ENCODE measurements at places on chromosomes 4 and X.
A peak's percentile ranks its signal among the peaks of the same experiment; 100 is the strongest.

DNA sequence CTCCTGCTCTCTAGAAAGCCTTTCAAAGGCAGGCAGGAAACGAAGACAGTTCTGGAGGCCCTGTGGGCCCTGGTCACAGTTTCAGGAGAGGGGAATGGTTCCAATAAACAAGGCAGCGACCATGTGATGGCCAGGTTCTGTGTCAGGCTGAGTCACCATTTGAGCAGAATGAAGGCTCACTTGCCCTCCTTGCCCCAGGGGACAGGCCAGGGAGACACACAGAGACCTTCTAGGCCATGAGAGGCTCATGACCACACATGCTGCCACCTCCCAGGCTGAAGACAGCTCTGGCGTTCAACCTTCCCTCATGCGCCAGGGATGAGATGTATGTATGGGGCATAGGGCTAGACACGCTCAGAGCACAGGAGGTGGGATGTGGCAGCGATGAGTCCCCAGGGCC is 22.9 kb upstream of the TRIM2 start:
- DNase-seq, result no peak

DNA sequence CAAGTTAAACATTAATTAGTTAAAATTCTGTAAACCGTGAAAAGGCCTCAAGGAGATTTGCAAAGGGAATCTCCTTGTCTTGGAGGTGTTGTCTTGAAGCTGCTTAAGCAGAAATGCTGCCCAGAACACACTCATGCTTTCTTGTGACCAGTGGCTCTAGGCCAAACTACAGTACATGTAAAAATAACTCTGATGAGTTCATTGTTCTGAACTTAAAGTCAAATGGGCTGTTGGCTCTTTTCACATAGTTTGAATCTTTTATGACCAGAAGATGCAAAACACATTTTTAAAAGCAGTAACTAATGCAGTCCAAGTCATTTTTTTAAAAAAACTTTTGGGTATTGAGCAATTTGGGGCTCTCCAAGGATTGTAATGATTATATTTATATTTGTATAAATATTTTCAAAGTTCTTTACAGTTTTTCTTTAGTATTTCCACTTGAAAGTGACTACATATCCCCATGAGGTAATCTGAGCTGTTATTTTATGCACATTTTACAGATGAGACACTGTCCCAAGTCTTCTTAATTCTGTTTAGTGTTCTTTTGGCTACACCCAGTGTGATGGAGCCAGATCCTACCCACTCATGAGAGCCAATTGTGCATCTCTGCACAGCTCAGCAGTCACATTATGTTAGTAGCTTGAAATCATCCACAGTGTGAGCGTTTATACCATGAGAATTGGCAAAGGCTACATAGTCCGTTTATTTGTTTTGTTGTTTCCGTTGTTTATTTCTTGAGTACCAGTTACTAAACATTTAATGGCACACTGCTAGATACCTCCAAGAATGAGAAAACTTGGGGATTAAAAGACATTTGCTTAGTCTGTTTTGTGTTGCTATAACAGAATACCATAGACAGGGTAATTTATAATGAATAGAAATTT is 112.8 kb upstream of the ATXN3L start:
- peak; percentile 49 for DNase-seq

DNA sequence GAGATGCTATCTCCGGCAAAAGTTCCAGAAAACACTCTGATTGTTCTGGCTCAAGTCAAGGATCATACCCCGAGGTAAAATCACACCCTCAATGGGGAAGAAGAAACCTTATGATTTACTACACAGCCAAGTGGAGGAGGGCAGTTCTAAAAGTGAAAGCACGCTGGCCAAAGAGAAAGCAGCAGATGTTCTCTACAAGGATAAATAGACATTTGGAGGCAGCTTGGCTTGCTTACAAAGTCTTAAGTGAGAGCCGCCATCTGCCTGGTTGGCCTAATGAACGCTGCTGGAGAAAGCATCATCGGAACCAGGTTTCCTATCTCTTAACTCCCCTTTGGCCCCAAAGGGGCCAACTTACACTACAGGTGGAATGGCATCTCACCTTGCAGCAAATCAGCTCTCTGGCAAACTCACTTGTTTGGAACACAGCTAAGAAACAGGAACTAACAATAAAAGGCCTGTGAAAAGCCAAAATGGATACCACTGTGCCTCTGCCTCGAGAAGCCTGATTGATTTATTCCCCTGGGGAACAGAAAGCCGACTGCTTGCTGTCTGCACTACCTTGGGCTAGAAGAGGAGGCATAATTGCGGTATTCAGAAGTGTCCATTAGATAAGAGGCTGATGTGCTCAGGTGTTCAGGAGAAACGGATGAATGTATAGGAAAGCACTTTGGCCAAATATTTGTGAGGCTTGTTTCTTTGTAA is 22.8 kb downstream of the FRAS1 start:
- no peak for DNase-seq

GRCh38 chr4:80322716-80323115 is 12.8 kb upstream of the CFAP299 start:
- peak; percentile 32 for DNase-seq

- DNase-seq, result no peak
Observed at GRCh38 chr4:6747294-6748051, 31.5 kb downstream of the BLOC1S4 start.
